Activated naive CD4-positive, alpha-beta T cell treated with anti-CD3 and anti-CD28 coated beads, Interleukin-2, amount 50 U/mL, for 16 hours (primary cell): ENCODE measurements at places on chromosomes 13 and 19.

DNA sequence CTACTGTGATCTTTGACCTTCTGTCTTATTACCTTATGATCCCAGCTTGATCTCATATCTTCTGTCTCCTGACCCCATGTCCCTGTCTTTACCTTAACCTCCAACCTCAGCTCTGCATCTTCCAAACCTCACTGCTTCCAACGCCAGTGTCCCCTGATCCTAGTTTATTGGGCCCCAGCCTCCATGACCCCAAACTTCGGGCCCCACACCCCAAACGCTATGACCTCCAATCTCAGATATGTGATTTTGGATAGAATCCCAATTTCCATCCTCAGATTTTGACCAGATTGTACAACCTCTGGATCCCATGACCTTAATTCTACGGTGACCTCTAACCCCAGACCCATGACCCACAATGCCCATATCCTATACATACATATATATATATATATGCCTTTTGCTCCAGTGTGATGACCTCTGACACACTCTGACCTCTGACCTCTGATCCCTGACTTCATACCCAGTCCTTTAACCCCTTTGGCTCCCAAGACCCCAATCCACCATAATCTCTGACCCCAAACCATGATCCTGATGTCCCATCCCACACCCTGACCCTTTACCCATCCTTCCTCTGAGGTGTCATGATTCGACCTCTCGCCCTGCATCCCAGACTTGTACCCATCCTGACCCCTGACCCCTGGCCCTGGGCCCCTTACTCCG lies 3.5 kb downstream of the KLK12 start:
- DNase-seq, result no peak

GRCh38 chr19:12331211-12331941 lies 2.1 kb downstream of the ZNF563 start:
- peak; percentile 82 for DNase-seq

DNA sequence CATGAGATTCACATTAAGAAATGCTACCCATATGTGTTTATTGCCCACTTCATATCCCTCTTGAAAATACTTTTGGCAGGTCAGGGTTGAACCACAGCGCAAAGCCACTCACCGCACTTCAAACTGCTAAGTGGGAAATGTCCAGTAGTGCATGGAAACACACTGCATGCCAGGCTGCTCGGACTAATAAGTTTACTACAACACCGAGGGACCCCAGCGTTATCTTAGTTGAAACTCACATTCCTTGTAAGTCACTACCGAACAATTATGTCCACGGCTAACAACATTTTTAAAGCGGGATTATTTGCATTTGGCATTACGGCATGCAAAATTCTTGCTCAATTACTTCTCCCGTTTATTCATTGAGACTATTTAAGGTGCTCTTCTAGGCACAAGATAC lies 4.0 kb downstream of the BRD4 start:
- DNase-seq, result no peak

GRCh38 chr13:40152145-40152544 lies 496.7 kb downstream of the COG6 start:
- DNase-seq, result no peak
